ENCODE measurements at places on chromosomes 11 and 22.

GRCh38 chr22:37430941-37431340 is 3.7 kb upstream of the ELFN2 start:
- no peak for DNase-seq

DNA sequence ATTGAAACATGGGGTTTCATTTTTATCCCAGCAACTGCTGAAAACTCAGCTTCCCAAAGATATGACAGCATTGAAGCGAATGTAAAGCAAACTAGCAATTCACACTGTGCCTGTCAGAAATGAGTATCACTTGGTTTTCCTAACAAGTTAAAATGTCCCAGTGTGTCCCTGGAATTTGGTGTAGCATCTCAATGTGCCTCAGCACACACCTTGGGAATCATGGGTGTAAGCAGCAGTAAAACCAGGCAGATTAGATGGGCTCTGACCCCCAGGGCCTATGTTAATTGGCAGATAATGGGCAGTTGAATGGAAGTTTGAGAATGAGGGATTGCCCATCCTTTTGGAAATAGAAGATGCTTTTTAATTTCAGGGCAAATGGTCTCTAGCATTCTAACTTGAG is 784.9 kb upstream of the LRRC4C start:
- no peak for DNase-seq

DNA sequence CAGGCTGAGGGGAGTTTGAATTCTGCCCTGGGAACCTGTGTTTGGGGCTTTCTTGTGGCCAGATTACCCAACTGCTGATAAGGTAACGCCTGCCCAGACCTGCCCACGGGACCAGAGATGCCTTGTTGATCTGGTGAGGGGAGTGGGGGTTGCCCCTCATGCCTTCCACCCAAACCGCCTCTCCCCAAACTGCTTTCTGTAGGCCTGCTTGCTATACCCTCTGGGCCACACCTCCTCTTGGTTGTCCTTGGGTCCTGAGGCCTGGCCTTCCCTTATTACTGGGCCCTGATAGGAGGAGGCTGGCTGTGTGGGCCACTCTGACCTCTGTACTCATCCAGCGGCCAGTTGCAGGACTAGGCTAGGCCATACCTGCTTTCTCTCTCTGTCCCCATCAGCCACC is 3.4 kb downstream of the P2RY2 start:
- DNase-seq, result no peak

DNA sequence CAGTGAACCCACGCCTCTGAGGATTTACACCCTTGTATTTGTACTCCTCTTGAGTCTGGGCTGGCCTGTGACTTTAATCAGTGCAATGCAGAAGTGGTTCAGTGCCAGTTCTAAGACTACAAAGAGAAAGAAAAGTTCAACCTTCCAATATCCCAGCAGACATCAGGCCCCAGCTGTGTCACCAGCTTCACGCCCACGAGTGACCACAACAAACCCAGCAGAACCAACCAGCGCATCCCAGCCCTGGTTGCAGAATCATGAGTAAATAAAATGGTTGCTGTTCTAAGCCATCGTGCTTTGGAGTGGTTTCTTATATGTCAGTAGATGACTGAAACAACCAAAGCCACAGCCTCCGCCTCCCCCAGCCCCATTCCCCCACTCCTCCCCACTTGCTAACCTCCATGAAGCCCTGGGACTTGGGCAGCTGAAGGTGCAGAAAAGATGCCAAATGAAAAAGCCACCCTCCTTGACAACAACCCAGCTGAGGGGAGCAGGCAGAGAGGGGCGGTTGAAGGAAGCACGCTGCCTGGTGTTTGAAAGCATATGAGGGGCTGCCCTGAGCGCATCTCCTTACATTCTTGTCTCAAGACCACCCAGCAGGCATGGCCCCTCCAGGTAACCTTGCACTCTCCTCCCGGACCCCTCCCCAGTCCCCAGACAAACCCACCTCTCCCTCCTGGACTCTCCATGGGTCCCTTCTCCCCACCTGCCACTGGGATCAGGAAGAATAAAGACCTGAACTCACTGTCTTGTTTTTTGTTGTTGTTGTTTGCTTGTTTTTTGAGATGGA is 20.9 kb downstream of the TSKU start:
- DNase-seq, result no peak

DNA sequence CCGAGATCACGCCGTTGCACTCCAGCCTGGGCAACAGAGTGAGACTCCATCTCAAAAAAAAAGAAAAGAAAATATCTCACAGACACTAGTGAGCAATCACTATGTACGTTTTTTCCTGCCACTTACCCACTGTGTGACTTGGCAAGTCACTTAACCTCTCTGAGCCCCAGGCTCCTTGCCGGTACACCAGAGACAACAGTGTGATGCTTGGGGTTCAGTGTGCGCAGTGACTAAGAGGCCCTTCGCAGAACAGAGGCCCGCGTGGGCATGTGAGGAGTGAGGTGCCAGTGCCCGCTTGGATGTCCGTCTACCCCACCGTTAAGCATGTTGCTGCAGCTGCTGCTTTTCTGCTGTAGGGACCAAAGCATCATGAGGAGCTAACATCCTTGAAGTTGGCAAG is 6.7 kb downstream of the OAF start:
- no peak for DNase-seq

All from hypothalamus (tissue), 51 donors.